ENCODE measurements at places on chromosomes 12 and 14.
A peak's percentile ranks its signal among the peaks of the same experiment; 100 is the strongest.

GRCh38 chr14:32826404-32827082 lies 112.1 kb upstream of the NPAS3 start:
- no peak for ATAC-seq
- no peaks in the 10 kb centered on the region for H3K36me3 ChIP-seq
- H3K27me3 ChIP-seq: no peaks in the 10 kb centered on the region
- no peak overlapping the region for H3K4me3 ChIP-seq

GRCh38 chr12:124660851-124661250 lies 93.4 kb upstream of the NCOR2 start:
- no peaks in the 10 kb centered on the region for H3K4me1 ChIP-seq
- no peak for ATAC-seq
- H3K27me3 ChIP-seq: peaks cover 6% of the 10 kb centered on the region
- no peak overlapping the region for H3K4me3 ChIP-seq
- H3K27ac ChIP-seq: no peak overlapping the region

DNA sequence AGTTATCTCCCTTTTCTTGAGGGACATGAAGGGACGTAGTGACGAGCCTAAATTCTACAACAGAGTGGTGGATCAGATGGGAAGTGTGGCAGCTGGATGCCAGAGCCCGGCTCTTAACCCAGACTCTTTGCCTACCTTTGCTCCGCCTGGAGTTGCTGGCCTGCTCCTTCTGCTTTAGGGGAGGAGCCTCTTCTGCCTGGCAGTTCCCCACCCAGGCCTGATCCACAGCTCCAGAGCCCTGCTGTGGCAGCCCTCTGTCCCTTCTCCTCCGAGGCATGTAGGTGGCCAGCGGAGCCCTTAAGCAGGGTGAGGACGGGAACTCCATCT lies 2.3 kb upstream of the PRPH start:
- no peaks in the 10 kb centered on the region for H3K36me3 ChIP-seq
- H3K4me3 ChIP-seq: no peak overlapping the region
- ATAC-seq: no peak
- H3K4me1 ChIP-seq: no peaks in the 10 kb centered on the region

GRCh38 chr14:86501611-86502010 lies 971.7 kb downstream of the FLRT2 start:
- ATAC-seq: peak; percentile 72
- H3K36me3 ChIP-seq: no peaks in the 10 kb centered on the region
- H3K4me3 ChIP-seq: no peak overlapping the region
- H3K4me1 ChIP-seq: peaks cover 4% of the 10 kb centered on the region
- no peak overlapping the region for H3K27ac ChIP-seq

GRCh38 chr12:26360062-26360461 lies 164.7 kb downstream of the SSPN start:
- H3K27ac ChIP-seq: no peak overlapping the region
- no peaks in the 10 kb centered on the region for H3K4me1 ChIP-seq
- H3K27me3 ChIP-seq: no peaks in the 10 kb centered on the region

DNA sequence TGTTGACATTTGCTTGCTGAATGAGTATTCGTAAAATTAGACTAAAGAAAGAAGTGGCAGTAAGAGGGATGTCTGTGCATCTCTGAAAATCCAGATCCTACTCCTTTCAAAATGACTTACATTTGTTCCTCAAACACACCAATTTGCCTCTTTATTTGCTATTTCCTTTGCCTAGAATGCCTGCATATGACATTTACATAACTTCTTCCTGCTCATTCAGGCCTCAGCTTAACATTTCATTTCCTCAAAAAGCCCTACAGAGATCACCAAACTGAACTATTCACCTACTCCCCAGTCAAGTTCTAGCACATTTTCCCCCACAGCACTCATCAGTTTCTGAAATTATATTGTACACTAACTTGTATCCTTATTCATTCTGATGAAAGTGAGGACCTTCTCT lies 907.2 kb downstream of the LRFN5 start:
- H3K27ac ChIP-seq: no peak overlapping the region
- ATAC-seq: no peak
- H3K27me3 ChIP-seq: no peaks in the 10 kb centered on the region
- no peak overlapping the region for H3K4me3 ChIP-seq
- H3K36me3 ChIP-seq: no peaks in the 10 kb centered on the region

DNA sequence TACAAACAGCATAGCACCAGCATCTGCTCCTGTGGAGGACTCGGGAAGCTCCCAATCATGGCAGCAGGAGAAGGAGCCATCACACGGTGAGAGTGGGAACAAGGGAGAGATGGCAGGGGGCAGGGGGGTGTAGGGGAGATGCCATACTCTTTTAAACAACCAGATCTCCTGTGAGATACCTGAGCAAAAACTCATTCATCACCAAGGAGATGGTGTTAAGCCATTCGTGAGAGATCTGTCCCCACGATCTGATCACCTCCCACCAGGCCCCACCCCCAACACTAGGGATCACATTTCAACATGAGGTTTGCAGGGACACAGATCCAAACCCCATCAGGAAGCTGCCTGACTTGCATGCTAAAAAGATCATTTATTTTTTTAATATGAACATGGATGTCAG lies 499.3 kb downstream of the TMEM132D start:
- H3K4me3 ChIP-seq: no peak overlapping the region
- H3K36me3 ChIP-seq: no peaks in the 10 kb centered on the region
- H3K27me3 ChIP-seq: no peaks in the 10 kb centered on the region
